GM23248 (cell line): ENCODE measurements at places on chromosomes 4 and X. TPM values are rescaled to one million over a fixed set of nuclear protein-coding genes. Genes with fewer than 3 reads are reported as not detected.

- DNase-seq: no peak
Measured at GRCh38 chrX:110588853-110589252, 206.8 kb downstream of the CHRDL1 start.

GRCh38 chr4:104217526-104217925 is 277.2 kb downstream of the CXXC4 start:
- DNase-seq: no peak

The TKTL1 gene
- total RNA-seq: not detected in 2 replicates

DNA sequence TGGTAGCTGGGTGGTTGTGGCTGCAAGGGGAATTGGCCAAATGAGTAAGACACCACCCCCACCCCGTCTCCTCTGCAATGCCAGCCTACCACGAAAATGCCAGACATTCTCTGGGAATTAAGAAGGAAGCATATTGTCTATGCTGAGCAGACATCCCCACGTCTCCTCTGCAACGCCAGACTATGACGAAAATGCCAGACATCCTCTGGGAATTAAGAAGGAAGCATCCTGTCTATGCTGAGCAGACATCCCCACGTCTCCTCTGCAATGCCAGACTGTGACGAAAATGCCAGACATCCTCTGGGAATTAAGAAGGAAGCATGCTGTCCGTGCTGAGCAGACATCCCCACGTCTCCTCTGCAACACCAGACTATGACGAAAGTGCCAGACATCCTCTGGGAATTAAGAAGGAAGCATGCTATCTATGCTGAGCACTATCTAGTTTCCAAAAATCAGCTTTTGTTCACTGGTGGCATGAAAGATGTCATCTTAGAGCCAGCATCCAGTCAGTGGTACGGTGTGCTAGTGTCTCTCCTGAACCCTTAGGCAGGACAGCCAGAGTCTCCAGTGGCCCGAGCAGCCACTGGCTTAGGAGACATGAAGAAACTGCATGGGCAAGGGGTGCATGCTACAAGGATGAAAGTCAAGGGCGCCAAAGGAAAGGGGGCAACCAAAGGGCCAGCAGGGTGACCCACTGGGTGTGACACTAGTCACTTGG is 339.8 kb upstream of the FRG1 start:
- no peak for DNase-seq

The GSX2 gene
- not detected in 2 replicates for total RNA-seq

The CLIC2 gene
- total RNA-seq: 0.11 TPM in 1 of 2 replicates, not detected in the other

The S100G gene
- total RNA-seq: not detected in 2 replicates

DNA sequence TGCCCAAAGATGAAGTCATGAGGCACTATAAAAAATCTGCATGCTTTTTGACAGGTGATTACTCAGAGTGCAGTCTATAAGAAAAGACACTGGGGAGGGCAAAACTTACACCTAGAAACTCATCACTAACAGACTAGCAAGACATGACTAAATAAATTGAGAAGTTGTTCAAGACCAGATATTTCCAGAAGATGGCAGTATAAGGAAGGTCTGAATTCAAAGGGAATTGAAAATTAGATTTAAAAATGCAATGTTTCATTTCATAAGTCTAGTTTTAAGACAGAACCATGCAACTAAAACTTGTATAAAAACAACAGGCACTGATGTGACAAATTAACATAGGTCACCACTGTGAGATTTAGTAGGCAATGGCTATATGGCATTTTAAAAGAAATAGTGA is 232.5 kb upstream of the POF1B start:
- DNase-seq: peak; percentile 21

The CXCL11 gene
- not detected in 2 replicates for total RNA-seq

The MAOB gene
- not detected in 2 replicates for total RNA-seq

The ADGRG4 gene
- total RNA-seq: 0.25 TPM in 1 of 2 replicates, not detected in the other
